K562 (cell line): ENCODE measurements at places on chromosomes 4 and X. TPM values are rescaled to one million over a fixed set of nuclear protein-coding genes. Genes with fewer than 3 reads are reported as not detected.
A peak's percentile ranks its signal among the peaks of the same experiment; 100 is the strongest.

GRCh38 chrX:31279359-31279758 is 207.5 kb upstream of the FTHL17 start:
- peak; percentile 37 for DNase-seq

Gene SLC49A3
- total RNA-seq = 0.24 and 0.29 TPM in 2 replicates

DNA sequence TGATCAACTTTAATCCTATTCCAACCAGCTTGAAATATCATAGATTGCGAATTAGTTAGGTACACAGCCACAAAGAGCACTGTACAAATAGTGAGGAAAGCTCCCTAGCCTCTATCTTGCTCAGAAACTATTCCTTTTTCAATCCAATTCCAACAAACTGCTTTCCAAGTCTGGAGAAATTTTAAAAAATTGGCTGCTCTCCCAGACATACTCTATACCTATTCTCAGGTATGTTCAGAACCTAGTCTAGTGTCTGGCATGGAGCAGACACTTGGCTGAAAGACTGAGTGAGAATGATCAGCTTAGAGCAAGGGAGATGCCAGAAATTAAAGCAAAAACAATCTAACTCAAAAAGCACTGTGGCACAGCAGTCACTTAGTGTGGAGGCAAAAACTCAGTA is 105.9 kb downstream of the SLC10A7 start:
- DNase-seq = no peak

DNA sequence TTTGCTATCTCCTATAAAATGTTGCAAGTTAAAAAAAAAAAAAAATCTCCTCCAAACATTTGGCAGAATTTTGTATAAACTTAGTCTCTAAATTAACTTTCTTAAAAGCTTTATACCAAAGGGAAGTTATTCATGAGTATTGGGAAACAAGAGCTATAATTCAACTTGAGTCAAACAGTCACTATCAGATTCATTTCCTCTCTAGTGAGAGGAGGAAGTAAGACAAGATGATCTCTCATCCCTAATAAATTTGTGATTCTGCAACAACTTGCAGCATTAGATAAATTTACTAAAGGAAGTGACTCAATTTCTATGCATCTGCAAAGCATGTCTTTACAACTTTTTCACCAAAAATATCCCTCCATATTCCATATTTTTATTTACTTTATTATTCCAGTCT is 135.4 kb upstream of the GNPDA2 start:
- DNase-seq = no peak

Gene DRP2
- total RNA-seq = 0.09 and 0.25 TPM in 2 replicates

- DNase-seq = no peak
Observed at GRCh38 chr4:13108096-13108495, 376.0 kb downstream of the RAB28 start.

DNA sequence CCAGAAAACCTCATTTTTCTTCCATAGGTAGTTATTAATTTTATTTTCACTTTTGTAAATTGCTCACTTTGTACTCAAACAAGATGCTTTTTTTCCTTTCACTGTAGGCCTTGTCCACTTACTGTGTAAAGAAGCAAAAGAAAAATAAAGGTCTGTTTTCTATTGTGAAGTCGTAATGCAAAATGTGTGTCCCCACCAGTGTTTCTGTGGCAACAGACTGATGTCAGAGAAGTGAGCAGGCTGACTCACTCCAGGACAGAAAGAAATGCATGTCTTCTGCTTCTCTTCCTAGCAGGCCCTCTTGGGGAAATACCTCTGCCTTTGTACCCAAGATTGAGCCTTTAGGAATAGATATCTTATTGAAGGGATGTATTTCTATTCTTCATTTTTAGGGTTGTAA is 30.3 kb downstream of the INPP4B start:
- no peak for DNase-seq

- DNase-seq = no peak
Observed at GRCh38 chrX:48890296-48890925, 7.2 kb downstream of the TIMM17B start.

- no peak for DNase-seq
Observed at GRCh38 chr4:26763063-26763462, 97.6 kb upstream of the STIM2 start.

- no peak for DNase-seq
Observed at GRCh38 chr4:102429553-102429952, 71.6 kb upstream of the NFKB1 start.

- DNase-seq = no peak
Observed at GRCh38 chrX:487836-488235, 101.1 kb upstream of the PPP2R3B start.

DNA sequence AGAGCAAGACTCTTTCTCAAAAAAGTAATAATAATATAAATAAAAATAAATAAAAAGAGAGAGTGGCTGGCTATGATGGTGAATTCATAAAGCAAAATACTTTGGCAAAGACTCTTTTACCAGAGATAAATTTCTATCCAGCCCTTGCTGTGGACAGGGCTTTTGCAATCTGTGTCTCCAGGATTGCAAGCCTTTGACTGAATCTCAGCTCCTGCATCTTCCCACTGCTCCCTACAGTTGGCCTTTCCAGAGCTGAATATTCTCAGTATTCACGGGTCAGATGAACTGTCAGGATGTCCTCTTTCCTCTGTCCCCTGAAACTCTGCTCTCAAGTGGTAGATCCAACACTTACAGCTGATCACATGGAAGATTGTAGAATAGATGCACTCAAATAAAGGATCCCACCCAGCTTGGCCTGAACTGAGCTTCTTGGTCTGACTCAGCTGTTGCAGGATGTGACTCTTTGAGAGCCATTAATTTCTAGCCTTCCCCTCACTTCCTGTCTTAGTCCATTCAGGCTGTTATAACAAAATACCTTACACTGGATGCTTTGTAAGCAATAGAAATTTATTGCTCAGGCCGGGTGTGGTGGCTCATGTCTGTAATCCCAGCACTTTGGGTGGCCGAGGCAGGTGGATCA is 123.4 kb upstream of the GUCY1A1 start:
- DNase-seq = no peak

DNA sequence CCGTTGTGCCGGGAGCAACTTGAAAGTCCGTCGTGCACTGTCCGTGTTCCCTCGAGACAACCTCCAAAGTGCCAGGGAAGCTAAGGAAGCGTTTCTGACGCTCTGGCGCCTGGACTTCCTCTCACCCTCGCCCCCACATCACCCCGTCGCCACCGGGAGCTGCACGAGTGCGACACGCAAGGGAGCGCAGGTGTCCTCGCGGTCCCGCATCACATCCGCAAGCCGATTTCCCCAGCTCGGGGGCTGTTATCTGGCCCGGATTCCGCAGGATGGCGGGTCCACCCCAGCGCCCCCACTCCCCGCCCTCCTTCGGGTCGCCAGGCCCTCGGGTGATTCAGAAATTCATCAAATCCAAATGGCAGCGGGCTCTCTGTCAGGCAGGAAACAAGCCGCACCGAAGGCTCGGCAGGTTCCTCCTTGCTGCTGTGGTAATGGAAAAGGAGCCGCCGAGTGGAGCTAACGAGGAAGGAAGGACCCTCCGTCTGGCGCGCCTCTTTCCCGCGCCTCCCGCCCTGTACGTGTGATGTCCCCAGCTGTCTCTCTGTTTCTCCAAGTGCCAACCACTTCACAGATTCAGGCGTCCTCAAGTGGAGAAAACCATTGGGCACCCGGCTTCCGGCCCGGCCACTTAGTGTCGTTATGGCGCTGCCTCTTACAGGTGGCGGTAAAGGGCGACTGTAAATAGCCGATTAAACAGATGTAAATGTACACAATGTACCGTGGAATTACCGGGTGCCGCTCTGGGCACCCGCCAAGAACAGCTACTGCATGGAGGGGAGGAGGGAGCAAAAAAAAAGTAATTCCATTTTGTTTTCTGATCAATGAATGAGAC is 921 bp upstream of the SETD7 start:
- no peak for DNase-seq

GRCh38 chr4:173094739-173095421 is 73.7 kb upstream of the GALNT7 start:
- DNase-seq = no peak
